ENCODE measurements at places on chromosomes 1 and 21.
A peak's percentile ranks its signal among the peaks of the same experiment; 100 is the strongest.

- DNase-seq, result no peak
Measured at GRCh38 chr1:147167365-147167764, 4.9 kb downstream of the PRKAB2 start.

GRCh38 chr1:96515430-96515829 is 206.2 kb upstream of the PTBP2 start:
- no peak for DNase-seq

GRCh38 chr21:36965720-36966065 is 776 bp downstream of the HLCS start:
- peak; percentile 19 for DNase-seq

DNA sequence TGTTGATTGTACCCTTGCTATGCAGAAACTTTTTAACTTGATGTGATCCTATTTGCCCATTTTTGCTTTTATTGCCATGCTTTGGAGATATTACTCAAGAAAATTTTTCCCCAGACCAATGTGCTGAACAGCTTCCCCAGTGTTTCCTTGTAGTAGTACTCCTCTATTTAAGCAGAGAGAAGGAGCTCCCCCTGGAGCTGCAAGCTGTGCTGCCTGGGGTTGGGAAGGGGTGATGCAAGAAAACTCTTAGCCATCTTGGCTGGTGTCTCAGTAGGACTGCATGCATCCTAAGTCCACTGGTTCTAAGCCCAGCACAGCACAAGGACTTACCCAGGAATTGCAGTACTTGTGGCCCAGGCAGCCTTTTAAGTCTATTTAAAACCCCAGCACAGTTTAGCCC is 121.6 kb downstream of the NTMT2 start:
- DNase-seq, result no peak

GRCh38 chr1:167943541-167943940 is 6.7 kb upstream of the MPC2 start:
- DNase-seq, result no peak

DNA sequence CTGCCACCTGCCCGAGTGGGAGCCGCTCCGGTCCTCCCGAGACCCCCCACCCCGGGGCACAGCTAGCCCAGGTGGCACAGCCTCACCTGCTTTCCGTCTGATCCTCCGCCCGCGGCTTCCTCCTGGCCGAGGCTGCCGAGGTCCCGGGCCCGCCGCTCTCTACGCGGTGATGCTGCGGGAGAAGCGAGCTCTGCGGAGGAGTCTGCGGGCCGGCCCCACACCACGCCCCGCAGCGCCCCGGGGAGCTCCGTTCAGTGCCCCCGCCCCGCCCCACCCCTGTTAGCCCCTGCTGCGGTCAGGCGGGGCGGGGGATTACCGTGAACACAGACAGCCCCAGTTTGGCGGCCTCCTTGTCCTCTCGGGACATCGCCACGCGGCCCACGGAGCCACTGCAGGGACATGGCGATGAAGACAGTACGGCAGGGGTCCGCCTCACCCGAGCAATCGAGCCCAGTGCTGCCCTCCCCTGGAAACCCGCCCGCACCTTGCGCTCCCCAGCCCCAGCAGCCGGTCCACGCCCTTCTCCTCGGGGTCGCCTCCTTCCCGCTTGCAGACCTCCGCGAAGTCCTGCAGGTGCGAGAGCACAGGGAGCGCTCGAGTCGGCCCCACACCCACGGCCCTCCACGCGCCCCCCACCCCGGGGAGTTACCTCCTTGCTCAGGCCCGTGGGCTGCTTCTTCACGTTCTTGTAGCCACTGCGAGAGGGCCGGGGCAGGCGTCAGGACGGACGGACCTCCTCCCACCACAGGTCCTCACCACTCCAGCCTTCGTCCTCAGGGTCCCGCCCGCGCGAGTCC is 933 bp downstream of the C1orf35 start:
- peak; percentile 70 for DNase-seq

DNA sequence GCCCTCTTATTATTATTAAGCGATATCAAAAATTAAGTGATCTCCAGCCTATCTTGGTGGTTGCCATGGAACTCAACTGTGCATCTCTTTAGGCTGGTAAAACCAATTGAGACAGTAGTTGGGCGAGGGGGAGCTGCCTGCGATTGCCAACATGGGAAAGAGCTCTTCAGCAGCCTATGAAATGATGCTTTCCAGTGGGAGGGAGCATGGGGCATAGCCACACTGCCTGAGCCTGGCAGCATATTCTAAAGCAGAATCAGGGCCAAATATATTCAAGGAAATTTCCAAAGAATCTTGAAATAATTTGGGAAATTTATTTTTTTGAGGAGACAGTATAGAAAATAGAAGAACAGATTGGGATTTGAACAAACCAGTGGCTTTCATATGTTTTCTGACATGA is 126.9 kb upstream of the DNAH14 start:
- DNase-seq, result no peak

GRCh38 chr1:109793486-109794318 is 30.0 kb upstream of the EPS8L3 start:
- peak; percentile 61 for DNase-seq

DNA sequence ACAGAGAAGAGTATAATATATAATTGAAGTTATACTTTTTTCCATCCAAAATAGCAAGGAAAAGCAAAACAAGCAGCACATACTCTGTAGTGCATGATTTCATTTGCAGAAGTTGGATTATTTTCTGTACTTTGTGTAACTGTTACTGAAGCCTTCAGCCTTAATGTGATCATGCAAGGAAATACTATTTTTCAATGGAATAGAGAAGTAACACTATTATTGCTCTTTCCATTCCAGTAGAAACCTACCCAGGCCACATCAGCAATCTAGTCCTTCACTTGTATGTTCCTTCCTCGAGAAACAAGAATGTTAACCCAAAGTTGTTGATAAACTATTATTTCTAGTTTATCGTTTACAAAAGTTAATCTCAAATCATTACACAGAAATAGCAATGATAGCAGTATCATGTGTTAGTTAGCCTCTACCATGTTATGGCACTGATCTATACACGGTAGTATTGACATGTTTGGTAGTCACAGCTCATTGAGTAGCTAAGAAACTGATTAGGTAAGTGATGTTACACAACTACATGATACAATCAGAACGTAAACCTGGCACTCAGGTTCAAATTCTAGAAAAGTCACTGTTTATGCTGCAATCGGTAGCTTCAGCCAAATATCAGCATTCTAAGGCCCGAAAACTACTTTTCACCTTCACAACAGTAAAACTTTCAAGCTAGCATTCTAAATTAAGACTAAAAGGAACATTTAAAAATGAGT is 37.6 kb upstream of the CHRM3 start:
- DNase-seq, result no peak

DNA sequence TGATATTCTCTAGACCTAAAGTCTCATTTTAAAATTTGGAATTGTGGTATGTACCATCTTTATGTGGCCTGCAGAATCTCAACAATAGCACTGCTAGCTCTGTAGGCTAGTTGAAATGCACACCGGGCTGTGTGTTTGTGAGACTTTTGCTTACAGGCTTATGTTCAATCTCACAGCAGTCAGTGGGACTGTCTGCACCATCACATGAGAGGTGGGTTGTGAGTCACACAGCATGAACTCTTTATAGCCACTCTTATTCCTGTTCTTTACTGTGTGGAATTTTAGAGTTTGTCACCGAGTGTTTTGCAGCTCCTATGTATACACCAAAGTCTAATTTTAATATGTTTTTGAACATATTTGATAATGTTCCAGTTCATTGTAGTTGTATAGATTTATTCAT is 74.6 kb downstream of the RASAL2 start:
- no peak for DNase-seq

DNA sequence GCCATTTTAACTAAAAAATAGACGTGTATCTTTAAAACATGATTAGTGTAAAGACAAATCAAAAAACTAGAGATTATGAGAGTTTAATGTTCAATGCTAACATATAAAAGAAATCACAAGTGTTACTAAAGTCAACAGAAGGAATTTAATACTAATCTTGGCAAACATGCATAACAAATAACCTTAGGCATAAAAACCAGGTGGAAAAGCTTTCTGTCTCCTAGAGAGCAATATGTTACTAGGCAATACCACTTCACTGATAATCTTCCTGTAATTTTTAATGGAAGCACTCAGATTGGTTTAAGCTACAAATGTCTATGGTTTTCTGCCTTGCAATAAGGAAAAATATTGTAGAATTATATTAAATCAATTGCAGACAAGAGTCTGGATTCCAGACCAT is 121.9 kb downstream of the NME7 start:
- no peak for DNase-seq

- DNase-seq, result no peak
Measured at GRCh38 chr1:96362623-96363022, 359.0 kb upstream of the PTBP2 start.

DNA sequence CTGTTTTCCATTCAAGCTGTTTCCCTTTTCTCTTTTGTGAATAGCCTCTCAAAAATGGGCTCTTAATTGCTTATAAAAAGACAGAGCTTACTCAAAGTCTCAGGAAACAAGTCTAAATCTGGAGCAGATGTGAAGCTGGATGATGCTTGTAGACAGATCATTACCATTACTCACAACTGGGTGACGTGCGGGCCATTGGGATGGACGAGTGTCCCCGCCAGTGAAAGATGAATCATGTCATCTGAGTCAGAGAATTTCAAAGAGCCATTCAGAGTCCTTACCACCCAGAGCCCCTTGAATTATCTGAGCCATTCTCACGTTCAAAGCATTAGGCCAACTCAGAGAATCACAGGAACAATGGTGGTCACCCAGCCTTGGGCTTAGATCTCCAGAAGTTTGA is 134.6 kb downstream of the HUNK start:
- no peak for DNase-seq

DNA sequence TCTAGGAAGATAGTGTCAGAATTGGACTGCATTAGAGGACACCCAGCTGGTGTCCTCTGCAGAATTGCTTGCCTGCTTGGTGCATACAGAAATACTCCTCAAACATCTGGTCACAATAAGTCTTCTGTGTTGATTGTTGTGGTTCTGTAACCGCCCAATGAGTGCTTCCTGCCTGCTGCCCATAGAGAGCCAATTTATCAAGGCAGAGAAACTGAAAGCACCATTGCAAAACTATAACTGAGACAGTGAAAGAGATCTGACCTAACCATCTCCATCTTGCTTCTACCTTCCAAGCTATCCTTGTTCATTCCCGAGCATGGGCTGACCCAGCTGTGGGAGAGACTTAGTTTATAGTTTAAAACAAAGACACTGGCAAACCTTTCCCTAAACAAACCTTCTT is 462.4 kb upstream of the RGS18 start:
- no peak for DNase-seq

- DNase-seq, result no peak
Measured at GRCh38 chr1:82836213-82836972, 1035.7 kb downstream of the ADGRL2 start.

GRCh38 chr1:30966690-30967369 is 58.3 kb upstream of the SDC3 start:
- no peak for DNase-seq

GRCh38 chr1:225427235-225428067 is at the start of gene LBR:
LBR (minus strand) TSS chr1:225428038; CDS start chr1:225424075, 3,963 bp downstream.
- DNase-seq, result peak; percentile 50

GRCh38 chr1:207868251-207868773 is 42.6 kb downstream of the CD34 start:
- DNase-seq, result peak; percentile 34

GRCh38 chr1:9561429-9561828 is 22.2 kb downstream of the SLC25A33 start:
- DNase-seq, result no peak
